ENCODE measurements at places on chromosomes 4 and X. TPM values are rescaled to one million over a fixed set of nuclear protein-coding genes. Genes with fewer than 3 reads are reported as not detected.

DNA sequence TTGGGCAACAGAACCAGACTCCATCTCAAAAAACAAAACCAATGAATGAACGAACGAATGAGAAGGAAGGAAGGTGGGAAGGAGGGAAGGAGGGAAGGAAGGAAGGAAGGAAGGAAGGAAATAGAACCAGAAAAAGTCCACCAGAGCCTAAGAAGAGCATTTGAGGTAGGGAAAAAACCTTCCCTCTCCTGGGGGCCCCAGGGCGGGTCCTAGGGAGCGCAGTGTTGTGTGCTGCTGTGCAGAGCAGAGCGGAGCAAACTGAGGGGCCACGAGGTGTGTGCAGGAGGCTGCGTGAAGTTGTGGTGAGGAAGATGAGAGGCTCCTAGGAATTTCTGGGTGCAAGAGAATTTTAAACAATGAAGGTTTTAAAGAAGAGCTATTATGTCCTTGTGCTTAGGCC lies 16.0 kb upstream of the NSUN7 start:
- no peak for DNase-seq
- no peaks in the 10 kb centered on the region for H3K27me3 ChIP-seq
- no peak overlapping the region for H3K27ac ChIP-seq
- H3K36me3 ChIP-seq: no peaks in the 10 kb centered on the region

- no peak overlapping the region for H3K4me3 ChIP-seq
- no peaks in the 10 kb centered on the region for H3K27me3 ChIP-seq
- H3K36me3 ChIP-seq: no peaks in the 10 kb centered on the region
- no peaks in the 10 kb centered on the region for H3K4me1 ChIP-seq
- no peak overlapping the region for H3K27ac ChIP-seq
These were observed 639.7 kb downstream of the TRIML1 start for GRCh38 chr4:188778905-188779304.

- no peaks in the 10 kb centered on the region for H3K36me3 ChIP-seq
- no peak overlapping the region for H3K4me3 ChIP-seq
- no peak overlapping the region for H3K27ac ChIP-seq
- no peaks in the 10 kb centered on the region for H3K27me3 ChIP-seq
- DNase-seq: no peak
- peaks cover 16% of the 10 kb centered on the region for H3K4me1 ChIP-seq
These were observed 63.2 kb upstream of the FBXW7 start for GRCh38 chr4:152599095-152599494.

GRCh38 chr4:2266181-2266580 lies 4.3 kb upstream of the MXD4 start:
- no peaks in the 10 kb centered on the region for H3K27me3 ChIP-seq
- H3K27ac ChIP-seq: no peak overlapping the region
- H3K4me3 ChIP-seq: no peak overlapping the region
- H3K36me3 ChIP-seq: no peaks in the 10 kb centered on the region
- no peak for DNase-seq

DNA sequence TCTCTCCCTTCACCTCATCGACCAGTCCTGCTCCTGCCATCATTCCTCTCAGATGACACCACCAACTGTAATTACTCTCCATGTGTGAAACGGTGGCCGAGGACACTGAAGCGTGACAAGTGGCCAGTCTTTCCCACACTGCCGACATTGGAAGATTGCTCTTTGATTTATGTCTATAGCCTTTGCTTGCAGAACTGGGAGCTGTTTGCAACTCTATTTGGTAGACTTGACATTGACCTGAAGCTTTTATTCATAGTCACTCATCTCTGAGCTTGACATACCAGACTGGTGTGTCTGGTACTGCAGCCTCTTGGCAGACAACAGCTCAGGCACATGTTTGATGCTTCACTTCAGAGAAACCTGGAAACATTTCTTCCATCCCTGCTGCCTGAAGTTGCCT lies 121.8 kb upstream of the GALNT7 start:
- no peak overlapping the region for H3K27ac ChIP-seq
- H3K4me3 ChIP-seq: no peak overlapping the region
- no peaks in the 10 kb centered on the region for H3K27me3 ChIP-seq
- DNase-seq: no peak
- no peaks in the 10 kb centered on the region for H3K36me3 ChIP-seq

DNA sequence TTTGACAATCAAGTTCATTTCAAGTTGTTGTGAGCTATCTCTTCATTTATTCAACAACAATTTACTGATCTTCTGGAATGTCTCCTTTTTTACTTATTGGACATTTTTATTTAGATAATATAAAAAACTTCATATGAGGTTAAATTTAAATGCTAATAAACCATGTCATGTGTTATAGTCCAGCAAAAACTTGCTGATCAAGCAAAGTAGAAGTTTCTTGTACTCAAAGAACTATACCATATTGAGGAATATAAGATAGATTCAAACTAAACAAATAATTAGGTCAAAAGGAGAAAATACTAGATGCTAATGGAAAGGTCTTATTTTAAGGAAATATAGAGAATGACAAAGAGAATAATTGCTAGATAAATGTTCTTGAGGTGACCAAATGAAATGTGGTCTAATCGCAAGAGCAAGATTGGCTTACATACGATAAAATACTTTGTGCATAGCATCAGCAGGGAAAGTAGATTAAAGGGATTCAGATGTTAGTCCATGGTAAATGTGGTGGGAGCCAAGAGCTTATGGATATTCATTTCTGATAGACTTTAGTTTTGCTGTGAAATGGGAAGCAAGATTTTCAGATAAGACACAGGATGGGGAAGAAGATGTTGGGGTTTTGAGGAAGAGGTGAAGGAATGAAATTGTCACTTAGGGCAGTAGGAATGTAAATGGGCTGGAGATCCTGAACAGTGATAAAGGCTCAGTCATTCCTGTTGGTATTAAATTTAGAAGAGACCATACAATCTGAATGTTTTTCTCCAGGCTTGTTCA lies 229.5 kb downstream of the MAPK10 start:
- H3K27ac ChIP-seq: no peak overlapping the region
- H3K27me3 ChIP-seq: no peaks in the 10 kb centered on the region
- H3K4me3 ChIP-seq: no peak overlapping the region
- H3K4me1 ChIP-seq: no peaks in the 10 kb centered on the region
- no peak for DNase-seq
- H3K36me3 ChIP-seq: no peaks in the 10 kb centered on the region

DNA sequence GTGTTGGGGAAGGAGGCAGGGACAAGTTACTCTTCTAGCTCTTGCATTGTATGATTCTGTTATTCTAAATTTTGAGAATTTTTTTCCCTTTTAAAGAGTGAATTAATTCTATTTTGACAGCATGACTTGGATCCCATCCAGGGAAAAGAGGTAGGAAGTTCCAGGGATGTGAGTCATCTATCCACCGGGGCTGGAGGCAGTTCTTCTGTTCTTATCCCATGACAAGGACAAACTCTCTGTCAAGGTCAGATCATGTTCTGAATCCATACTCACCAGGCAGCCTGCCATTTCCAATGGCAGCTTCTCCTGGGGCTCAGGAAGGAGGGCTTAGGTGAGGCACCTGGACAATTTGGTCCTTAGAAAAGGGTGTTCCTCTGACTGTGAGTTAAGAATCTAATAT lies 132.0 kb upstream of the MED14 start:
- peaks cover 6% of the 10 kb centered on the region for H3K4me1 ChIP-seq
- no peak overlapping the region for H3K4me3 ChIP-seq
- no peak overlapping the region for H3K27ac ChIP-seq
- no peaks in the 10 kb centered on the region for H3K27me3 ChIP-seq

GRCh38 chrX:33725535-33726210 lies 406.4 kb downstream of the FAM47A start:
- H3K4me3 ChIP-seq: no peak overlapping the region
- no peaks in the 10 kb centered on the region for H3K4me1 ChIP-seq
- H3K27me3 ChIP-seq: no peaks in the 10 kb centered on the region
- no peak overlapping the region for H3K27ac ChIP-seq
- no peak for DNase-seq

- no peak overlapping the region for H3K4me3 ChIP-seq
- H3K27ac ChIP-seq: no peak overlapping the region
- no peaks in the 10 kb centered on the region for H3K27me3 ChIP-seq
- DNase-seq: no peak
These were observed 5.0 kb upstream of the MGST2 start for GRCh38 chr4:139660568-139661043.

- no peak for DNase-seq
- no peaks in the 10 kb centered on the region for H3K36me3 ChIP-seq
- H3K4me1 ChIP-seq: peaks cover 16% of the 10 kb centered on the region
- no peaks in the 10 kb centered on the region for H3K27me3 ChIP-seq
- H3K4me3 ChIP-seq: peak overlapping the region; percentile 15
- 0 out of 2 replicates have a peak overlapping the region, but pooled peaks have one; percentile 9 for H3K27ac ChIP-seq
These were observed 6.5 kb upstream of the SHISA3 start for GRCh38 chr4:42390622-42391354.

GRCh38 chr4:42460043-42460442 lies 62.8 kb downstream of the SHISA3 start:
- peaks cover 5% of the 10 kb centered on the region for H3K4me1 ChIP-seq
- peak; percentile 39 for DNase-seq
- no peak overlapping the region for H3K4me3 ChIP-seq
- no peaks in the 10 kb centered on the region for H3K27me3 ChIP-seq
- no peaks in the 10 kb centered on the region for H3K36me3 ChIP-seq

GRCh38 chrX:112840382-112841113 lies at the start of gene AMOT:
Gene AMOT (minus strand): TSS chrX:112840831. CDS start chrX:112823126, 17,705 bp downstream.
- H3K4me3 ChIP-seq: peak within 1 kb of the TSS; percentile 80
- no peaks in the 10 kb centered on the region for H3K27me3 ChIP-seq
- H3K27ac ChIP-seq: peak within 1 kb of the TSS; percentile 35
- no peaks in the 10 kb centered on the region for H3K36me3 ChIP-seq
- no peak for DNase-seq

DNA sequence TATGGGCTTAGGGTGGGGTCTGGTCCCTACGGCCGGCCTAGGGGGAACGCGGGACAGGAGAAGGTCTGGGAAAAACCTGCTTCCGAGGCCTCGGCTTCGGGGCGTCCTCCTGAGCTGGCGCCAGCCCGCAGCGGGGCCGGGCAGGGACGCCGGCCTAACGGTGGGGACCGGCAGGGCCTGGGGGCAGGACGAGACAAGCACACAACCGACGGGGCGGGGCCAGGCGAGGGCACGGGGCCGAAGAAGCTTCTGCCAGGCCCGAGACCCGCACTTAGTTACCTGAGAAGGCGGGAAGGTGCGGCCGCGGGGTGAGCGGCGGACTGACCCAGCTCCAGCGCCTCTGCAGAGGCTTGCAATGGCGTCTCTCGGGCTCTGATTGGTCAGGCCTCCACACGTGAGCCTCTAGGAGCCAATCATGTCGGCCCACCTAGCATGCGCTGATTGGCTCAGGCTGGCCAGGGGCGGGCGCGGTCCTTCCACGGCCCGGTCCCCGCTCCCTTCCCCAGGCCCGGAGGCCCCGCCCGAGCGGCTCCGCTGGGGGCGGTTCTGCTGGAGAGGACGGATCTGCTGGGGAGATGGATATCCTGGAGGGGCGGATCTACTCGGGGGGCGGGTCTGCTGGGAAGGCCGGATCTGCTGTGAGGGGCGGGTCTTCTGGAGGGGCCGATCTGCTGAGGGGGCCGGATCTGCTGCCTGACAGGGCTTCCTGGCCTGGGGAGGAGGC lies 44.3 kb downstream of the CPLX1 start:
- peak; percentile 93 for DNase-seq
- H3K4me3 ChIP-seq: peak overlapping the region; percentile 92

DNA sequence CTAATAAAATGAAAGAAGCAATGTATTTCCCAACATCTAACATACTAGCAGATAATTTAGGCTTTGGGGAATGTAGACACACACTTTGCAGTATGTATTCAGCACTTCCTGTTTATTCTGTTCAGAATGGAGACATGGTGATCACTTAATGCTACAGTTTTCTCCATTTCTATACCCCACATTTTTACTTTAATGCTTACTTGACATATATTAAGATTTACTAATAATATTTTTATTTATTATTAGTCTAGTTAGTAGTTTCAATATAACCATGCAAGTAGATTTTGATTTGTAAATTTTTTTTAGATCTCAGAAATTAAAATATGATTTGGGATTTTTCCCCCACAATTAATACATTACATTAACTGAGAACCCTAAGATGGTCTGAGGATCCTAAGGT lies 98.4 kb downstream of the PRSS12 start:
- H3K27me3 ChIP-seq: no peaks in the 10 kb centered on the region
- no peaks in the 10 kb centered on the region for H3K4me1 ChIP-seq
- no peak for DNase-seq
- H3K4me3 ChIP-seq: no peak overlapping the region
- no peak overlapping the region for H3K27ac ChIP-seq

- H3K4me1 ChIP-seq: no peaks in the 10 kb centered on the region
- no peak overlapping the region for H3K27ac ChIP-seq
- no peaks in the 10 kb centered on the region for H3K36me3 ChIP-seq
These were observed 225.8 kb upstream of the TEX13C start for GRCh38 chrX:125093852-125094251.

GRCh38 chr4:64306255-64306565 lies 103.0 kb downstream of the TECRL start:
- no peak for DNase-seq
- no peak overlapping the region for H3K27ac ChIP-seq
- no peak overlapping the region for H3K4me3 ChIP-seq

GRCh38 chr4:151611960-151612359 lies 148.8 kb downstream of the GATB start:
- no peaks in the 10 kb centered on the region for H3K4me1 ChIP-seq
- H3K4me3 ChIP-seq: no peak overlapping the region
- H3K27ac ChIP-seq: no peak overlapping the region

- no peaks in the 10 kb centered on the region for H3K4me1 ChIP-seq
- no peaks in the 10 kb centered on the region for H3K36me3 ChIP-seq
- H3K27ac ChIP-seq: no peak overlapping the region
- no peaks in the 10 kb centered on the region for H3K27me3 ChIP-seq
These were observed 116.3 kb upstream of the TEX13C start for GRCh38 chrX:125203365-125203736.

GRCh38 chr4:169583563-169583962 lies 28.8 kb downstream of the NEK1 start:
- no peak overlapping the region for H3K27ac ChIP-seq
- peaks cover 4% of the 10 kb centered on the region for H3K36me3 ChIP-seq
- no peak overlapping the region for H3K4me3 ChIP-seq
- no peak for DNase-seq
- no peaks in the 10 kb centered on the region for H3K27me3 ChIP-seq
- no peaks in the 10 kb centered on the region for H3K4me1 ChIP-seq

DNA sequence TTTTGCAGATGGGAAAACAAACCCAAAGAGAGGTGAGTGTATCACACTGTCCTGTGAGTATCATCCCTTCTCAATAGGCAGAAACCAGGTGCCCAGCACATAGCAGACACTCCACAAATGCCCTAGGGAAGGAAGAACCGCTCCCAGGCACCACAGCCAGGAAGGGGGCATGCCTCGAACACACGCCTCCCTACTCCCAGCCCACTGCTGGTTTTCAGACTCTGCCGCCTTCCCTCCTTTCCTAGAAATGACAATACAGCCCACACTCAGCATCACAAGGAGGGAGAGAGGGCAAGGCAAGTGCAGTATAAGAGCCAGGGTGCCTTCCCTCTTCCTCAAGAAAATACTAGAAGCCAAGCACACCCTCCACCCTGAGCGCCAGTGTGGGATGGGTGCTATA lies 16.2 kb downstream of the JAKMIP1 start:
- H3K36me3 ChIP-seq: no peaks in the 10 kb centered on the region
- no peak overlapping the region for H3K4me3 ChIP-seq
- DNase-seq: no peak

VGLL1 gene
- not detected for total RNA-seq

NMU gene
- total RNA-seq: 0.40 TPM

SHROOM2 gene
- 0.27 TPM for total RNA-seq

NEXMIF gene
- total RNA-seq: 7.4 TPM

USP17L30 gene
- total RNA-seq: not detected

PORCN gene
- total RNA-seq: 18.0 TPM

P2RY4 gene
- 0.13 TPM for total RNA-seq
